ENCODE measurements at places on chromosomes 2 and 18.

GRCh38 chr2:63189026-63189425 lies 138.4 kb downstream of the OTX1 start:
- DNase-seq: no peak

DNA sequence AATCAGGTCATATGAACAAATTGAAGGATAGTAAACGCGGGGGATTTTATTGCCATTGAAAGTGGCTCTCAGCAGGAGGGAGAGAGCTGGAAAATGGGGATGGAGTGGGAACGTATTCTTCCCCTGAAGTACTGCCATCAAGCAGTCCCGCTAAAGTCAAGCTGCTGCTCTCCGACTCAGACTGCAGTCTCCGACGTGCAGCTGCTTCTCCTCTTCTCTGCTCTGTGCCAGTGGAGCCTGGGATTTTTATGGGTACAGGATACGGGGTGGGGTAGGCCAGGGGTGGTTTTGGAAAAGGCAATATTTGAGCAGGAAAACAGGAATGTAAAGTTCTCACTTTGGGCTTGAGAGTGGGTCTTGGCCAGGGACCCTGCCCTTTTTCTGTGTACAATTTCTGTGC lies 33.0 kb downstream of the KCTD18 start:
- no peak for DNase-seq

GRCh38 chr18:35458677-35459441 lies 38.9 kb downstream of the INO80C start:
- DNase-seq: no peak

GRCh38 chr2:74007121-74007520 lies 22.4 kb downstream of the TET3 start:
- DNase-seq: no peak

DNA sequence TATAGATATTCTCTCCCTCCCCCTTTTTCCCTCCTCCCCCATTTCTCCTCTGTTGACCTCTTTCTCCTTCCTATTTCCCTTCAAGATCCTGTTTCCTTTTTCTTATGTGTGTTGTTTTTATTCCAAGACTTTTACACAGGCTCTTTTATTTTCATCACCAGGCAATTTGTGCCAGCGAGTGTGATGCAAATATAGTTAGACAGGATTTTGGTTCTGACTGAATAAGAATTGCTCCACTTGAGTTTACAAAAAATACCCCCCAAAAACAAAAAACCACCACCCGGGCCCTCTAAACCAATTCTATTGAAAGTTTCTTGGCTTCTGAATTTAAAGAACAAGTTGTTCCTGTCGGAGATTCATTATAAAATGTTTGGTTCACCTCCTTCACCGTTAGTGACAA lies 50.9 kb upstream of the MAPK4 start:
- DNase-seq: no peak

DNA sequence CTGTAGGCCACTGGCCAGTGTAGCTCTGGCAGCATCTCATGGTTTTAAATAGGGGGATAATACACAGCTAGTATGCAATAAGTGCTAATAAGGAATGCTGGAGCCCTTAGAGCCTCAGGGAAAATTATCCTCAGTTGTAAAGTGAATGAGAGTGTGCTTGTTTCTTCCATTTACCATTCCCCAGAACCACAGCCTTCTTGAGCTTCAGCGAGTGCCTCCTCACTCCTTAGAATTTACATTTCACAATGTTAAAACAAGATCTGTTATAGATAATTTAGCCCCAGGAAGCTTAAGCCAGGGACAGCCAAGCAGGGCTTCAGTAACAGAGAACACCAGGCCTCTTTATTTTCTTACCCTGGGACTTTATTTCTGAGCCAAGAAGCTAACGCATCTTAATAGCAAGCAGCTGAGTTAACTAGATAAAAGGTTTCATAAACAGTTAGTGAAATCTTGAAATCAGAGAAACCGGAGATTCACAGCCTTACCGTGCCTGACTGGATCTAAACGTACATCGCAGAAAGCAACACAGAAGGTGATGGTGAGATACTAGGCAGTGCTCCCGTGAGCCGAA lies 535.2 kb downstream of the TDRD15 start:
- no peak for DNase-seq

GRCh38 chr2:174931724-174932123 lies 73.5 kb downstream of the CHN1 start:
- DNase-seq: no peak

All from activated gamma-delta T cell treated with anti-CD3 and anti-CD28 coated beads, Interleukin-2, amount 50 U/mL, for 16 hours (primary cell).